Dermis microvascular lymphatic vessel endothelial cell (primary cell): ENCODE measurements at places on chromosomes 3 and 15. TPM values are rescaled to one million over a fixed set of nuclear protein-coding genes. Genes with fewer than 3 reads are reported as not detected.

The CPNE4 gene
- not detected in 2 replicates for total RNA-seq

The PRSS50 gene
- not detected in 2 replicates for total RNA-seq

The GALNT15 gene
- total RNA-seq = 29.1 and 98.9 TPM in 2 replicates

The C15orf61 gene
- 1.3 and 1.5 TPM in 2 replicates for total RNA-seq

The GTF2E1 gene
- 23.4 and 24.6 TPM in 2 replicates for total RNA-seq

The EPB42 gene
- total RNA-seq = not detected in 2 replicates

The NR2E3 gene
- total RNA-seq = under 0.01 and 0.13 TPM in 2 replicates

The BCHE gene
- 15.4 and 24.3 TPM in 2 replicates for total RNA-seq

The CAMKV gene
- total RNA-seq = not detected in 2 replicates

The PPM1L gene
- total RNA-seq = 0.51 TPM in 2 replicates

The CLDN16 gene
- not detected in 2 replicates for total RNA-seq

The ISLR2 gene
- total RNA-seq = under 0.01 and 0.25 TPM in 2 replicates

The FBXO40 gene
- not detected in 2 replicates for total RNA-seq

The LYZL4 gene
- not detected in 2 replicates for total RNA-seq

The MRAS gene
- 9.4 and 11.4 TPM in 2 replicates for total RNA-seq

The TRMT10C gene
- 23.9 and 26.3 TPM in 2 replicates for total RNA-seq

The STX19 gene
- total RNA-seq = not detected in 2 replicates

The PDCD6IP gene
- total RNA-seq = 73.7 and 106 TPM in 2 replicates

The IMPG2 gene
- total RNA-seq = 0.26 and 0.76 TPM in 2 replicates

The CACNA2D2 gene
- under 0.01 TPM in 2 replicates for total RNA-seq

The GATM gene
- total RNA-seq = 0.26 and 0.38 TPM in 2 replicates

The COL6A6 gene
- not detected in 2 replicates for total RNA-seq

The GPR62 gene
- under 0.01 TPM in 1 of 2 replicates, not detected in the other for total RNA-seq
